H1 (cell line): ENCODE measurements at places on chromosomes 1 and 21. TPM values are rescaled to one million over a fixed set of nuclear protein-coding genes. Genes with fewer than 3 reads are reported as not detected.
A peak's percentile ranks its signal among the peaks of the same experiment; 100 is the strongest.

GRCh38 chr1:202266061-202266765 lies 72.6 kb downstream of the LGR6 start:
- DNase-seq, result no peak

The KRTAP19-1 gene
- not detected in 2 replicates for total RNA-seq

GRCh38 chr1:229893762-229894444 lies 173.1 kb upstream of the GALNT2 start:
- no peak for DNase-seq

GRCh38 chr1:242005866-242006535 lies 7.1 kb upstream of the MAP1LC3C start:
- no peak for DNase-seq

The PRAMEF2 gene
- total RNA-seq, result not detected in 2 replicates

DNA sequence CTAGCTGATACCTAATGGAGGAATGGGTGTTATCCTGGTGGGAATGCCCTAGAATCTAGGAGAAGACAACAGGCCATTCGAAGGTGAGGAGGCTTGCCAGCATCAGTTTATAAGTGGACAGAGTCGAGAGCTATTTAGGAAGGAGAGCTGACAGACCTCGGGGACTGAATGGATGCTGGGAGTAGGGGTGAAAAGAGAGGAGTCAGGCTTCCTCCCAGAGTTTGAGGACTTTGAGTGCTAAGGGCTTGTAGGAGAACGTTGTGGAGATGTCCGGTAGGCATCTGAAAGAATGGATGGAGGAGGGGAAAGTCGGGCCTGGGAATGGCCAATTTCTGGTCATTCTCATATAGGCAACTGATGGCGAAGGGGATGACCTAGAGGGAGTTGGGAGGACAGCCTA lies 155.1 kb downstream of the DYRK1A start:
- DNase-seq, result no peak

DNA sequence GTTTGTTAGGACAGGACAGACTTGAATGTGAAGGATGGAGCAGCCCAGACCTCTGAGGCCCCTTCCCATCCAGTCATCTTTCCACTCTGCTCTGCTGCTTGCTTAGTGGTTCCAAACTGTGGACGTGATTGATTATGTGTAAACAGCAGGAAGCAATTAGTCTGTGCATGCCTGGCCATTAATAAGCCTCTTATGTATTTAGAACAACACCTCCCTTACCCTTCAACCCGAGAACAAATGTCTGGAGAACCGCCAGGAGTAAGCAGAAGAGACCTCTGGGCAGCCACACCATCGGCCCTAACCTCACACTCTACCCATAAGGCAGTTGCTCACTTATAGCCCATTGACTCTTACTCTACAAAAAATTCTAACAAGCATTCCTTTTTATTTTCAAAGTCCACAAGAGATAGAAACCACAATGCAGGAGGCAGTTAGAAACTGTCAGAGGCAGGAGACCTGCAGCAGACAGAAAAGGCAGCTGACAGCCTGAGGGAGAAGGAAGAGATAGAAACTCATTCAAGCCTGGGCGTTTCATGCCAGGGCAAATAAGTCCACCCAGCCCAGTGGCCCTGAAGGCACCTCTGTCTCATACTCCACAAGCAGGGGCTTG lies 5.8 kb upstream of the EPHA8 start:
- no peak for DNase-seq

The LTN1 gene
- total RNA-seq, result 21.5 and 23.5 TPM in 2 replicates

The ENSA gene
- 229 and 236 TPM in 2 replicates for total RNA-seq

DNA sequence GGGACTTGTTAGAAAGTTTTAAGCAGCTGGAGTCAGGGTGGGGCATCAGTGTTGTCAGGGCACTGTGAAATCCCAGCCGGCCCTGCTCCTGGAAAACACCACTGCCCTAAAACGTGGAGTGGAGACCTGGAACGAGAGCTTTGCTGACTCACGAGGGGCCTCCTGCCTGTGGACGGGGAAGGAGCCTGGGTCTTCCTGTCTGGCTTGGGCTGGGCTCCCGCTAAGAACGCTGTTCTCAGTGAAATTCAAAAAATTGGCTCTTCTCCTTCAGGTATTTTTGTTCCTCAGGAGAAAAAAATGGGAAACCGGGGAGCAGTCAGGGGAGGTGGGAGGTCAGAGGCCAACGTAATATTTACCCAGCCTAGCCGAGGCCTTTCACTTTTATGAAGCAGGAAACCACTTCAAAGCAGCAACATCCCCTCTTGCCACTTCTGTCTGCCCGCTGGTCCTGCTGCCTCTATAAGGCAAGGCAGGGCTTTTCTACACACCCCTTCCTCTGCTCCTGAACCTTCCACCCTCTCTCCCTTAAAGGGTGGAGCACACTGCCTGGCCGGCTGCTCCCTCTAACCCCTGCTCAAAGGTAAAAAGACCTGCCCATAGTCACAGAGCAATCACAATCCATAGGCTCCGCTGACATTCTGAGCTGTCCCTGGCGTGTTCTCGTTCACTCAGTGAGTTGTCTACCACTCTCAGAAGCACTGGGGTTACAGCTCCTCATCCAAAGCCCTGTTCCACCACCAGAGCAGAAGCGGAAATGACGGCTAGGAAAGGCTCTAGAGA lies 8.0 kb downstream of the PLXNA2 start:
- no peak for DNase-seq

- no peak for DNase-seq
Observed at GRCh38 chr1:82225421-82226185, 424.9 kb downstream of the ADGRL2 start.

The FALEC gene
- 1.1 TPM in 1 of 2 replicates, not detected in the other for total RNA-seq

The CSF1 gene
- 2.0 and 3.3 TPM in 2 replicates for total RNA-seq

The SPATA46 gene
- total RNA-seq, result not detected in 2 replicates

GRCh38 chr1:54404939-54405897 lies 976 bp downstream of the SSBP3 start:
- no peak for DNase-seq

GRCh38 chr1:55127827-55128343 lies 87.3 kb downstream of the USP24 start:
- no peak for DNase-seq

DNA sequence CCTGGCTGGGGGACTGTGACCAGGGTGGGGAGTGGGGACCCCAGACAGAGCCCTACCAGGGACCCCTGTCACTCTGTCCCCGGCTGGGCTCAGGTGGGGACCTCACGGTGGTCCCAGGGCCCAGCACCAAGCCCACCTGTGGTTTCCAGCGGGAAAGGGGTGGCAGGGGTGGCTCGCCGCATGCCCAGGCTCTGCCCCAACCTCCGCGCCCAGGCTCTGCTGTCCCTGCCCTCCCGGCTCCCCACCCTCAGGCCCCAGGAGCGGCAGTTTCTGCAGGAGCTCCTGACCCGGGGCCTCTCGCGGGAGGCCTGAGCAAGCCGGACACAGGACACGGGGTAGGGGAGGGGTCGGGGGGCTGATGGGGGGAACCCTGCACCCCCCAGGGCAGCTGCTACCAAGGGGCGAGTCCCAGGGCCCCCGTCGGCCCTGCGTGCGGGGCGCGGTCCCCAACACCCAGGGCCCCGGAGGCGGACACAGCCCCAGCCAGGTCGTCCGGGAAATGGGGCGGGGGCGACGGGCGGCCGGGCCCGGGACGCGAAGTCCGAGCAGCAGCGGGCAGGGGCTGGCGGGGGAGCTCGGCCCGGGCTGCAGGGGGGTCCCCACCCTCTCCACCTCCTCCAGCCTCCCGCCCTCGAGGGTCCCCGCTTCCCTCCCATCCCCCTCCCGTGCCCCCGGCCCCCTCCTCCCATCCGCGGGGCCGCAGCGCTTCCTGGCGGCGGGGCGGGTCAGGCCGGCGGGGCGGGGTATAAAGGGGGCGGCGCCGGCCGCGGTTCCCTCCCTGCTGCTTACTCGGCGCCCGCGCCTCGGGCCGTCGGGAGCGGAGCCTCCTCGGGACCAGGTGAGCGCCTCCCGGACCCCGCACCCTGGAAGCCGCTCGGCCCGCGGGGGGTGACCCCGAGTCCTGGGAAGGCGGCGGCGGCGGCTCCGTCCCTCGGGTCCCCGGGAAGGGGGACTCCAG lies at the start of gene COL6A2:
Gene COL6A2, plus strand, starts transcription at position 777 of the 958 bp plus-strand sequence.
- DNase-seq, result peak; percentile 15

GRCh38 chr1:23291706-23292105 lies 52.4 kb downstream of the HNRNPR start:
- DNase-seq, result no peak

The TSACC gene
- 1.0 and 2.1 TPM in 2 replicates for total RNA-seq

DNA sequence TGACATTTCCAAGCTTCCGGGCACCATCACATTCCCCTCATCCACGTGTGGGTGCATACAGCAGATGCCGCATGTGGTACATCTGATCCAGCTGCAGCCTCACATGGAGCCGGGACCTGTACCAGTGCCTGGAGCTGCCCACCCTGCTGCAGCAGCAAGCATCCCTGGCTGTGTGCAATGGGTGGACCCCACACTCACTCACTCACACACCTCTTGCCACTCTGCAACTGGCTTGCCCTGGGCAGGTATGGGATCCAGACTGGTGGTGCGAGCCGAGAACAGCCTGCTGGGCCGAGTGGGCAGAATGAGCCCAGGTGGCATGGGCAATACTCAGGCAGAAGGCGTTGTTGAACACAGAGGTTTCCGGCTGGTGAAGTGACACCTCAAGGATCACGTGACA lies 75.0 kb downstream of the DPYD start:
- no peak for DNase-seq

DNA sequence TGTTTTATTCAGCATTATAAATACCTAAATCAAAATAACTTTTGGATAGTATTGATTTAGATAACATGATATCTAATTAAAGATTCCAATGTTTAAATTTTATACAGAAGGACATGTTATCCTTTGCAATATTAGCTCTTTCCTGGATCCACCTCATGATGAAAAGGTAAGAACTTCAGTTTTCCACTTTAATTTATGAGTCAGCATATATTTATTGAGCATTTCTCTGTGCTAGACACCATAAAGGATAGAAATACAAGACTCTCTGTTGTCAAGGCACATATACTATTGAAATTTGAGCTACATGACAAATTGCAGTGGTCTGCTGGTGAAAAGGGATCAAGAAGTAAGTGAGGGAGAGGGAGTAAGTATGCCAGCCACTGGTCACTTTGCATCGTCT lies 68.1 kb upstream of the EXO1 start:
- no peak for DNase-seq

DNA sequence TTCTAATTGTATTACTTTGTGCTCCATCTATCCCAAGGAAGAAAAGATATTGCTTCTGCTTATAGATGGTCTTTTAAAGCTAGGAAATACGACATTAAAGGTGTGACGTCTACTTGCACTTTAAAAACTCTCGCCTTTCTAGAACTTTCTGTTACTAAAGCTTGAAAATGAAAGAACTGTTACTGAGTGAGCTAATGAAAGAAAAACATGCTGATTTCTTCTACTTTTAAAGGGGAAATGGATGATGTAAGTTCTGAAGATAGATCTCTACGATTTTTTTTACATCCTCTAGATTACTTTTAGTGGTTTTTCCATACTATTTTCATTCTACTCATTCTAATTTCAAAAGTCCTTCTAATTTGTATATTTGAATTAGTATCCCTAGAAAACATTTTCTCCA lies 387.5 kb downstream of the USP25 start:
- DNase-seq, result no peak

The VANGL2 gene
- total RNA-seq, result 62.5 TPM in 2 replicates

The FCER1G gene
- total RNA-seq, result 0.86 TPM in 1 of 2 replicates, not detected in the other

- no peak for DNase-seq
Observed at GRCh38 chr1:19800076-19800804, 524 bp upstream of the TMCO4 start.

- DNase-seq, result no peak
Observed at GRCh38 chr1:32761936-32762335, 55.2 kb downstream of the YARS1 start.

GRCh38 chr1:95085376-95085775 lies 12.6 kb upstream of the ALG14 start:
- no peak for DNase-seq

GRCh38 chr1:3625151-3625907 lies 514 bp downstream of the TPRG1L start:
- DNase-seq, result no peak

GRCh38 chr1:78387871-78388270 lies 102.9 kb upstream of the PTGFR start:
- DNase-seq, result no peak

The TENT5C gene
- total RNA-seq, result 0.75 and 0.99 TPM in 2 replicates
